ENCODE measurements at places on chromosomes 1 and 21.

DNA sequence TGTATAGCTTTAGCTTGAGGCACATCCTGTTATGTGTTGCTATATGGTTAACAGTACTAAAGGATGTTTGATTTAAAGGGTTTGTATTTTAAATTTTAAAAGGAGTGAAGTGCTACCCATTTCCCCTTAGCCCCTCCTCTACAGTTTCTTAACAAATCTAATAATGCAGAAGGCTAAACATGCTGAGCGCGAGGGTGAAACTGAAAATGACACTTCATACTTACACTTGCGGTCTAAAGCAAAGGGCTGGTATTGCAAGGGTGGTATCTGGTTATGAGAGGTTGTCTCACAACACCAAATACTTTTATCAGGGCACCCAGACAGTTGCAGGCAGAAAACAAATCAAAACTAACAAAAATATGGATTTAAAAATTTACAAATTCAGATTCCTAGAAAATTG is 172.3 kb downstream of the SIPA1L2 start:
- no peak for DNase-seq

DNA sequence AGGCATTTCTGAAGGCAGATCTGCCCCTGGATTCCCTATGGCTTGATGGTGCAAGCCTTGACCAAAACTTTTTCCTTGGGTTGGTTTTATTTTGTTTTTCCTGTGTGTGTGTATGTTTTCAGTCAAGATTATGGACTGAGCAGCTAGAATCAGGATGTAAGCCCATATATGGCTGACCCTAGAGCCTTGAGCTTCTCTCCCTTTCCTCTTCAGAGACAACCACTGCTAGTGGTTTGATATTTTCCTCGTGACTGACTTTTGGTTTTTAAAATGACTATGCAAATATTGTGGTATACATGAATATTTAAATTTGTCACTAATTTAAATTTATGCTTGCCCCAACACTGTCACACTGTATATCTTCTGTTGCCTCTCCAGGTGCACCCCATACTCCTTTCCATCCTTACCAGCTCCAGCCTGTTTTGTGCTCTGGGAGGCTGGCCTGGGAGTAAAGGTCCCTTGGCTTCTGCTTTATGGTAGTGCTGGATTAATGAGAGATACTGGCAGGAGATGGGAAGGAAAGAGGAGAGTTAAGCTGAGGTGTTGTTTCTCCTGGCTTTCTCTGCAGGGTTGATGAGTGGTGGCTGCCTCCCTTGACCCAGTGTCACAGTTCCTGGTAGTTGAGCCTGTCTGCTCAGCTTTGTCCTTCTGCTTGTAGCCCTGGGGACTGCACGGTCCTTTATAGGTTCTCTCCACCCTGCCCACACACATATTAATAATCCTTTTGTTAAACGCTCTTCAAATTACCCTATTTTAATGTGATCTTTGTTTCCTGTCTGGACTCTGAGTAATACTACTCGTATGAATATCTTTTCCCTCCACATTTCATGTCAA is 44.4 kb downstream of the RWDD3 start:
- DNase-seq: no peak

DNA sequence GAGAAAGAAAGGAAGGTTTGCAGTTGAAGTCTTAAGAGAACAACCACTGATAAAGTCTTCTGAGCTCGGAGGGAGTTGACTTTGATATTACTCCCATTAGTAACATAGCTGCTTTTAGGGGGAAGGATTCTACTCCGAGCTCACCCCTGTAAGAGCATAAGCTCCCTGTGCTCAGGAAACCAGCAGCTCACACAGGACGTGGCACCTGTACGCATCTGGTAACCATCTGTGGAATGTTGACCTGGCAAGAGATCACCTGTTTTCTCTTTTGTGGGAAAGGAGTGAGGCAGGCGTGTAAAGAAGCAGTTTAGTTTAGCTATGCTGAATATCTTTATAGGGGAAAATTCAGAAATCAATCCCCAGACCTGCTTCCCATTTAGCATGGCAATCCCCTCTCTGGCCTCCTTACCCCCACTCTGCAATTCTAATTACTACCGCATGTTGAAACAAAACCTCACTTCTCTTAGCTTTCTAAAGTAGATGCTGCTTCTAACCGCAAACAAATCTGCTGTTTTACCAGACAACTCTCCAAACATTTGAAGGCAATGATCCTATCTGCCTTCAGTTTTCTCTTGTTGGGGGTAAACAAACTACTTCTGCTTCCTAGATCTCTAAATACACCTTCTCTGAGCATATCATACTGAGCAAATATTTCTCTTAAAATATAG is 121.8 kb upstream of the KCNK1 start:
- DNase-seq: no peak

DNA sequence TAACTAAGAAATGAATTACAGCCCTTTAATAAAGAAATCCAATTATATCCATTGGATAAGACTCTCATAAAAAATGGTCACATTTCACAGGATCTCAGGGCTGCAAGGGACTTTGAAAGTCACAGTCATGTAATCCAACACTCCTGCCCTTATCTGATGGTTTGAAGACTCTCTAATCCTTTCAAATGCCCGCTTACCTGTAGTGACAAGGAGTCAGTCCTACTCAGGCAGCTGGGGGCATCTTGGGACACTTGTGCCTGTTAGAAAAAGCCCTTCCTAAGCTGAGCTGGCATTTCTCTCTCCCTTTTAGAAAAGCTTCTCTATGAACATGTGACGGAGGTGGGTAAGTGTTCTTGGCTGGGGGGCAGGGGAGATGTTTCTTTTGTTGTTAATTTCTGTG is 11.0 kb upstream of the ZNF691 start:
- no peak for DNase-seq

DNA sequence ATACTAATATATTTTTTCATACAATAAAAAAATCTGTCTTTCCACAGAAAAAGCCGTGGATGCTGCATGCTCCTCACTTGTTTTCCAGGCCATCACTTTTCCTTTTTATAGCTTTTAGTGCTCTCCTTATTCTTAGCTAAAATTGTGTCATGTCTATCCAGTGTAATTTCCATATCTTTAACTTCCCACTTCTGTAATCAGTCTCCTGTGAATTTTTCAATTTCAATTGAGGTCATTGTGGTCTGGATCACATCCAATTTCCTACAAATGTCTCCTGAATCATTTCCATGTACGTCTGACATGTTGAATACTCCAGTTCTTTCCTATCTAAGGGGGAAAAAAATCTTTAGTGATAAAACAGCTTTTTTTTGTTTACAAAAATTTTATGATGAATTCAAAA is 838.2 kb upstream of the B3GALT2 start:
- DNase-seq: no peak

- DNase-seq: no peak
Observed at GRCh38 chr1:151993084-151993733, 450 bp downstream of the S100A10 start.

DNA sequence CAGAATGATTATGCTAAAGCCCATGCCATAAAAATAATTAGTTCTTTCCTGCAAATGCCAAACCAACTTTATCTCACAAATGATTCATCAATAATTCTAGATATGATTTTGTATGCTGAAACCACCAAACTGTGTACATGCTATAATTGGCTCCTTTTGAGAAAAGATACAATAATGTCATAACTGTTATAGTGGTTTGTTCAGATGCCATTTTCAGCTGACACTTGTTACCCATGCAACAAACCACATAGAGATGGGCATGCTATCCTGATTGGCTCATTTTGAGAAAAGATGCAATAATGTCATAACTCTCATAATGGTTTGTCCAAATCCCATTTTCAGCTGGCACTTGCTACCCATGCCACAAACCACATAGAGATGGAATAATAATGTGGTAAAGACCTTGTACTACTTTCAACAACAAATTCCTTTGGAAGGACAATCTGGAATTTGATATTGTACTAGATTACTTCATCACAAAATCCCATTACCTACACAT is 283.8 kb downstream of the TPR start:
- no peak for DNase-seq

DNA sequence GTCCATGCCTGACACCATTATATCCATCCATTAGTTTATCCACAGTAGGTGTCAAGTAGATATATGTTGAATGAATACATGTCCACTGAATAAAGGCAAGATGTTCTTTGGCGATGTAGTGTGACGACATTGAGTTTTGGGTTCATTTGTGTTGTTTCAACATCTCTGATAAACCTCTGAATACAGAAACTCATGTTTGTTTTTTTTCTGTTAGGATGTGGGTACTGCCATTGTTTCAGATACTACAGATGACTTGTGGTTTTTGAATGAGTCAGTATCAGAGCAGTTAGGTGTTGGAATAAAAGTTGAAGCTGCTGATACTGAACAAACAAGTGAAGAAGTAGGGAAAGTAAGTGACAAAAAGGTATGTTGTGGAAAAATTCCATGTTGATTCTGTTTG is 28.1 kb downstream of the MDM4 start:
- DNase-seq: no peak

- no peak for DNase-seq
Observed at GRCh38 chr1:89941110-89941766, 53.7 kb upstream of the ZNF326 start.

GRCh38 chr1:199338760-199339159 is 688.8 kb upstream of the NR5A2 start:
- DNase-seq: no peak
